ENCODE measurements at places on chromosomes 6 and 20.

GRCh38 chr6:148109732-148110131 lies 232.9 kb upstream of the SASH1 start:
- DNase-seq = no peak

DNA sequence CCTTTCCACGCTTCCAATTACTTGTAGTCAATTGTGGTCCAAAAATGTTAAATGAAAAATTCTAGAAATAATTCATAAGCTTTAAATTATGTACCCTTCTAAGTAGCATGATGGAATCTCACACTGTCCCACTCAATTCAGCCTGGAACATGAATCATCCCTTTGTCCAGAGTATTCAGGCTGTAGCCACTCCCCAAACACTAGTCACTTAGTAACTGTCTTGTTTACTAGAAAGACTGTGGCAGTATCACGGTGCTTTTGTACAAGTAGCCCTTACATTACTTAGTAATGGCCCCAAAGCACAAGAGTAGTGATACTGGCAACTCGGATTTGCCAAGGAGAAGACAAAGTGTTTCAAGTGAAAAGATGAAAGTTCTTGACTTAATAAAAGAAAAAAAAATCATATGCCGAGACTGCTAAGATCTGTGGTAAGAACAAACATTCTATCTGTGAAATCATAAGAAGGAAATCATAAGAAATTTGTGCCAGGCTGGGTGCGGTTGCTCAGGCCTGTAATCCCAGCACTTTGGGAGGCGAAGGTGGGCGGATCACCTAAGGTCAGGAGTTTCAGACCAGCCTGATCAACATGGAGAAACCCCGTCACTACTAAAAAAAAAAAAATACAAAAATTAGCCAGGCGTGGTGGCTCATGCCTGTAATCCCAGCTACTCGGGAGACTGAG lies 168.5 kb upstream of the SIM1 start:
- DNase-seq = no peak

GRCh38 chr6:113819169-113819830 lies 37.8 kb upstream of the MARCKS start:
- DNase-seq = no peak

DNA sequence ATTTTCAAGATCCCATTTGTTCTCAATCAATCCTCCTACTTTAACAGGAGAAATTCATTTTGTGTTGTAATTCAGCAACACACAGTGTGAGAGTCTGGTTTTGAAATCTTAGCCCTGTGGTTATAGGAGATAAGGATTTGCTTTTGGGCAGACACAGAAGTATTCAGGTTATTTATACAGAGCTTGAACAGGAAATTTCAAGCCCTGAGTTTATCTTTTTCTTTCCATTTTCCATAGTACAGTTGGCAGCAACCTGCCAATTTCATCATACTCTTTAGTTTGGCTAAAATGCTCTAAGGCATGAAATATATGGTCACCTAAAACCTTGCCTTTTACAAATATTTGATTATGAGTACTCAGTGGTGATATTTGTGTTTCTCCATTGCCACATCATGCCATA lies 41.4 kb downstream of the PKIB start:
- DNase-seq = no peak

DNA sequence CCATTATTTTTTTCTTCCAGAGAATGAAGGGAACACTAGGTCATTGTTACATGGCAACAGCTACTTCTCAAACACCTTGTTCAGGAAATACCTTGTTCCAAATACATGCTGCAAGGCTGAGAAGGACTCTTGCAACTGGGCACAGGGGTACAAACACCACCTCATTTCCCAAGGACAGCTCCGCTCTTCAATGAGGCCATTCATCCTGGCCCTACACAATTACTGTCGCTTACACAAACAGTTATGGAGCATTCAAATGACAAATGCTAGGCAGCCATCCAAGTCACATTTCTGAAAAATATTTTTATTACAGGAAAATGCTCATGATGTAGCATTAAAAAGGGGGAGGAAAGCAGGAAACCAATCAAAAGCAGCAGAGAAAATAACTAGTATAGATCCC lies 611.9 kb downstream of the DHX35 start:
- no peak for DNase-seq
